ENCODE measurements at places on chromosomes 16 and 17.

GRCh38 chr17:74379495-74380085 is 12.3 kb downstream of the GPR142 start:
- peak; percentile 96 for DNase-seq

- peak; percentile 80 for DNase-seq
Measured at GRCh38 chr16:3879887-3880564, 487 bp downstream of the CREBBP start.

GRCh38 chr16:50188619-50189136 is 35.6 kb downstream of the TENT4B start:
- DNase-seq: no peak

- no peak for DNase-seq
Measured at GRCh38 chr17:12928736-12929135, 89.1 kb downstream of the ELAC2 start.

GRCh38 chr16:80323187-80323807 is 217.5 kb upstream of the DYNLRB2 start:
- DNase-seq: no peak

- no peak for DNase-seq
Measured at GRCh38 chr17:15351925-15352324, 10.5 kb upstream of the TEKT3 start.

- DNase-seq: no peak
Measured at GRCh38 chr16:78004517-78004916, 17.8 kb upstream of the CLEC3A start.

- DNase-seq: no peak
Measured at GRCh38 chr17:50218771-50219315, 17.4 kb upstream of the COL1A1 start.

GRCh38 chr16:52751035-52751434 is 204.1 kb upstream of the TOX3 start:
- no peak for DNase-seq

- DNase-seq: no peak
Measured at GRCh38 chr16:85680352-85680944, 8.3 kb downstream of the GINS2 start.

GRCh38 chr17:37116671-37117185 is 168.0 kb downstream of the AATF start:
- DNase-seq: no peak

DNA sequence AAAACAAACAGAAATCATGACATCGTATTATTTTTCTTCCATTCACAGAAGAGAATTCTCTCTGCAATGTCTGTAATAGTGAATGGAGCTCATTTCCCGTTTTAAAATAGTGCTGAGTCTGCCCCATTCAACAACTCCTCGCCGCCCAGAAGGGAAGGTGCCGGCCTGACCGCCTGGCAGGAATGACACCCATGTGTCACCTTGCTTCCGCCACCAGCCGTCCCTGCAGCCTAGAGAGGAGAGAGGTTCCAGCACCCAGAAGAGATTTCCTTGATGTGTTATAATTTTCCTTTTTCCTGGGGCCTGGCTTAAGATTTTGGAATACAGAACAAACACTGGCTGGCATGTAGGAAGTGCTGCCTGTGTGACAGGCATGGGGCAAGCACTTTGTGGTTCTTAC is 60.0 kb downstream of the MEAK7 start:
- DNase-seq: no peak
